ENCODE measurements at places on chromosomes 5 and 9. TPM values are rescaled to one million over a fixed set of nuclear protein-coding genes. Genes with fewer than 3 reads are reported as not detected.
A peak's percentile ranks its signal among the peaks of the same experiment; 100 is the strongest.

- H3K27ac ChIP-seq = peak overlapping the region; percentile 52
- H3K4me1 ChIP-seq = peaks cover 6% of the 10 kb centered on the region
- no peak for DNase-seq
- H3K27me3 ChIP-seq = no peaks in the 10 kb centered on the region
These were observed 624 bp upstream of the RETREG1 start for GRCh38 chr5:16617274-16617968.

DNA sequence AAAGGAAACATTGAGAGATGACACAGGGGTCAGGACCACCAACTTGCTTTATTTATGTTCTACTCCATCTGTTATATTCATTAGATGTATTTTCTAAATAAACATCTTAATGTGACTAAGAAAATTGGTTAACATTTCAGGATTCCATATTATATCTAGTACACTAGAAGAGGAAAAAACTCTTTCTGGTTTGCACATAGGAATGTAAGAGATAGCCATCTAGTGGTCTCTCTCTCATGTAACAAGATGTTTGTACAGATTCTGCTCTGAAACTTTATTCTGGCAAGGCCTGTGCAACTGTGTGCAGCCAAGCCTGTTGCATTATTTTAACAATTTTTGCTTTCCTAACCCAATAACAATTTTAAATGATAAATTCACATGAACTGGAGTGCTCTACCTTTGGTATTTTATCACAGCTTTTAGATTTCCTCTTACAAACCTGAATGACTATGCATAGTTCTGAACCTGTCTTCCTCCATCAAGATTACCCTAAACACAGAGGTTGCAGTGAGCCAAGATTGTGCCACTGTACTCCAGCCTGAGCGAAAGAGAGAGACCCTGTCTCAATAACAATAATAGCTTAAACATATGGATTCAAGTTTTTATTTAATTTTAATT lies 148.2 kb downstream of the GIN1 start:
- peaks cover 8% of the 10 kb centered on the region for H3K36me3 ChIP-seq
- no peaks in the 10 kb centered on the region for H3K27me3 ChIP-seq
- DNase-seq = no peak
- no peaks in the 10 kb centered on the region for H3K4me1 ChIP-seq
- no peak overlapping the region for H3K4me3 ChIP-seq

GRCh38 chr5:178230879-178231538 lies 1.6 kb downstream of the PHYKPL start:
- H3K27me3 ChIP-seq = no peaks in the 10 kb centered on the region
- peaks cover 31% of the 10 kb centered on the region for H3K4me1 ChIP-seq
- H3K36me3 ChIP-seq = peaks cover 33% of the 10 kb centered on the region
- DNase-seq = no peak

- no peaks in the 10 kb centered on the region for H3K4me1 ChIP-seq
- no peaks in the 10 kb centered on the region for H3K27me3 ChIP-seq
- no peak overlapping the region for H3K27ac ChIP-seq
- no peak overlapping the region for H3K4me3 ChIP-seq
- no peaks in the 10 kb centered on the region for H3K36me3 ChIP-seq
These were observed 576.2 kb upstream of the CTNND2 start for GRCh38 chr5:12480487-12480886.

The TRIP13 gene
- 0.66 TPM for total RNA-seq

The SLC25A2 gene
- total RNA-seq = 0.65 TPM

The DIRAS2 gene
- not detected for total RNA-seq

The ERAP2 gene
- 7.5 TPM for total RNA-seq

Data from esophagus muscularis mucosa (tissue), 4 donors.